CD4-positive, alpha-beta memory T cell (primary cell): ENCODE measurements at places on chromosomes 16 and 17. TPM values are rescaled to one million over a fixed set of nuclear protein-coding genes. Genes with fewer than 3 reads are reported as not detected.

Gene MYH2
- polyA plus RNA-seq = not detected

Gene TRIM47
- polyA plus RNA-seq = 26.8 TPM

Gene CAMKK1
- 2.6 TPM for polyA plus RNA-seq

- DNase-seq = no peak
Measured at GRCh38 chr17:28928061-28928460, 23.3 kb downstream of the PHF12 start.

GRCh38 chr16:85259115-85259831 is 147.0 kb upstream of the CIBAR2 start:
- DNase-seq = no peak

DNA sequence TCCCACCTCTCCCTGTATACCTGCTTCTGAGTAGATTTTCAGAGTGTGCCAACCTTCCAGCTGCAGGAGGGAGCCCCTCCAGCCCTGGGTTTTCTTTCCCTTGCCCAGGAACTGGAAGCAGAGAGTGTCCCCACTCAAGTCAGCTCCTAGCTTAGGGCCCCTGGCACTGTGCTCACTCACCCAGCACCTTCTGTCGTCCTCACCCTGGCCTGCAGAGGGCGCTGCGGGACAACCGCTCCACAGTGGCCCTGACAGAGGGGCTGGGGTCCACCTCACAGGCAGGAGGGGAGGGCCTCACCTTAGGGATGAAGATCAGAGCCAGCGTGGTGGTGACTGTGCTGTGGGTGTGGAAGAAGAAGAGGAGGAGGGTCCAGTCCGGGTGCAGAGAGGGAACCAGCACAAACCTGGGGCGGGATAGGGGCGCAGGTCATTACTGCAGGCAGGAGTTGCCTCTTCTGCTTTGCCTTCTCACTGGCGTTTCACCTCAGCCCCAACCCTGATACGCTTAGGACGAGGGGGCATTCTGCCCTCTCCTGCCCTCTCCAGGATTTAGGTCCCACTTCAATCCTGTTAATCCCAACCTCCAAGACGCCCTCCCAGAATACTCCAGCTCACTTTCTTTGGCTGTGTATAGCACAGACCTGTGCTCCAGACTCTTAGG is 10.0 kb downstream of the GPR179 start:
- DNase-seq = peak; percentile 15

Gene CA5A
- polyA plus RNA-seq = not detected

GRCh38 chr16:16137110-16137509 is 86.2 kb downstream of the ABCC6 start:
- DNase-seq = no peak

- DNase-seq = no peak
Measured at GRCh38 chr16:46731691-46732555, 16.2 kb downstream of the MYLK3 start.

Gene HBM
- not detected for polyA plus RNA-seq

- DNase-seq = peak; percentile 55
Measured at GRCh38 chr17:47802341-47803022, 19.1 kb downstream of the OSBPL7 start.

DNA sequence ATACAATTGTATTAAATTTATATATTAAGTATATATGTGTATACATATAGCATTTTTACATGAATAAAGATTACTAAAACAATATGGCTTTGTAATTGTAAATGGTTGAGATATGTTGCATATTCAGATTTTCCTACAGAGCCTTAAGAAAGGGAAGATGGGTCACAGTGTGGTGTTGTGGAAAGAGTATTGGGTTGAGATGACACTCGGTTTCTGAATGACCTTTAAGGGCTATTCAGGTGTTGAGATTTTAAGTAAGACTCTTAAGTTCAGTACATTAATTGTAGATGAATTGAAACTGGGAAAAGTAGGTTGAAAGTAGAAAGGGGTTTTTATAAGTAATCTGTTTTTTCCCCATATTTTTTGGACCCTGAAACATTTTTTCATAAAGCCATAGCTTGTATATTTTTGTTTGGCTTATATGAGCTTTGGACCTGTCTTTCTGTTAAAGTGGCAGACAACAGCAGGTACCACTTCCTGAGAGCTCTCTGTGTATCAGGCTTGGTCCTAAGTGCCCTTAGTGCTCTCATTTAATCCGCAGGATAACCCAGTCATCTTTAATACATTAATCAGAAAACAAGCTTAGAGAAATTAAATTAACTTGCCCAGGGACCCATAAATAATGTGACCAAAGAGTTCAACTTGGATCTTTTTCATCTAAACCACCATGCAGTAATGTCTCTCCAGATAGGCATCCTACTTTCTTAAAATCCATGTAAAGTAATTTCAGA is 48.5 kb upstream of the MRC2 start:
- DNase-seq = no peak

Gene AHSP
- not detected for polyA plus RNA-seq

Gene ZSCAN10
- polyA plus RNA-seq = not detected

Gene HAGH
- polyA plus RNA-seq = 63.2 TPM

DNA sequence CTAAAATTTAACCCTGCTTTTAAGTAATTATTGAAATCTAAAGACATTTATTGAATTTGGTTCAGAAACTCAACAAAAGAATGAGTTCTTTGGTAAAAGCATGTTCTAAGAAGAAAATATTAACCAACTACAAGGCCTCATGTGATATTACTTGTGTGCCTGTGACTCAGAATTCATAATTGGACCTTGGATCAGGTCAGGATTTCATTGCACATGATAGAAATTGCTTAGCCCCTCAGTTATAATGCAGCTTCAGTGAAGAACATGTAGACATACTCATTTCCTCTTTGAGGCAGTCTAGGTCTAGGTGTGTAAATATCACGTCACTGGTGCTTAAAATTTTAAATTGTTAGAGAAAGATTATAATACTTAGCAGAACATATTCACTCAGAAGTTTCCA is 410.0 kb upstream of the SOX9 start:
- DNase-seq = no peak

- DNase-seq = no peak
Measured at GRCh38 chr17:28325211-28325610, 6.2 kb downstream of the TMEM97 start.

DNA sequence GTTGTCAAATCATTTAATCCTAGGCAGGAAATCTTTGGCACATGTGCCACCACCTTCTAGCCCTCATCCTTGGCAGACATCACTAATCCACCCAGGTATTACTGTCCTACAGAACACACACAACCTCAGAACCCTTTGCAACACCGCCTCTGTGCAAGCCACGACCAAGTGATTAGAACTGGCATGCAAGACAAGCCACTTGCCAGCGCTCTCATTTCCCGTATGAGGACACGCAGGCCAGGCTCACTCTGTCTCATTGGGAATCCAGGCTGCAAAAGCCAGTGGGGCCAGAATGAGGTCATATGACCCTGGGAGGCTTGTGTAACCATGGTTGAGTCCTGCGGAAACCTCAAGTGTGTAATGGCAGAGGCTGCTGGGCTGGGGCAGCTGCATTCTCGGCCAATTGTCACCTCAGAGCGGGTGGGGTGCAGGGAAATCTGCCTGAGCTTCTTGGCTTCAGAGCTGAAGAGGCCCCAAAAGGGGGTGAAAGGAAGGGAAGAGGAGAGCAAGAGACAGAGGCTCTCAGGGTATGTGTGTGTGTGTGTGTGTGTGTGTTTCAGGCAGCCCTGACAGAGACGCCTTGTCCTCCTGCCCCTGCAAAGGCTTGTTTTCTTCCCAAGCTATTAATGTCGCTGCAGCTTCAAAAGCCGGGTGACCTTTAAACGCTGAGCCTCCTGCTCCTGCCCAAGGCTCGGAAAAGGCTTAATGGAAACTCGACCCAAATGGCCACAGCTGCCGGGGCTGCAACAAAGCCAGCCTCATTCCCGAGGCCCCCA is 43.2 kb upstream of the MRPS23 start:
- no peak for DNase-seq

Gene C17orf100
- polyA plus RNA-seq = 4.7 TPM

GRCh38 chr17:3009411-3009920 is 53.9 kb downstream of the OR1D5 start:
- no peak for DNase-seq

GRCh38 chr17:72576289-72576759 is 455.5 kb downstream of the SOX9 start:
- no peak for DNase-seq
